HTR-8/SVneo (cell line): ENCODE measurements at places on chromosomes 7 and 10.

DNA sequence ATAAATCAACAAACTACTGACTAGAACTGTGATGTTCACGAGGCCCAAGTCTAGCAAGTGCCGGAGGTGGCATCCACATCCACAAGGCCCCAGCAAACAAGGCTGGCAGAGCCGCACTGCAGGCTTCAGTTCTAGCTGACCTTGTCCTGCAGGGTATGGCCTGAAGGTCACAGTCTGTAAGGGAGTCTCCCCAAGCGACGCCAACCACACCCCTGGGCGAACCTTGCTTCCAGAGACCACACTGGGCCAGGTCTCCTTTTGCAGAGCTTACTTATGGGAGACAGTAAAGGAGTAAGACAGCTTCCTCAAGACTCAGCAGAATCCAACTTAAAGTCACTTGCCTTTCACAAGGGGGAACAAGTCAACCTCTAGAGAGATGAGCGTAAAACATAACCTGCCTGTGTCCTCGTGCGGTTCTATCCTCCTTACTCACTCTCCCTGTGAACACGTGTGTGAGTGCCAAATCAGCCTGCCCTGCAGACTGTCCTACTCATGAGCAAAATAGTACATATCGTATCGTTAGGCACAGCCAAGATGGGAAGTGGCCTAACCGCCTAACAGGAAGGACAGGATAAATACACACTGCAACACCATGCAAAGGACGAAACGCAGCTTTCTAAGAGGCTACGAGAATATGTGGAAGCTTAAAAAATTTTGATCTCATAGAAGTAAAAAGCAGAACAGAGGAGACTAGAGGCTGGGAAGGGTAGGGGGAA, 22.7 kb downstream of the FAM53B start:
- DNase-seq = no peak

DNA sequence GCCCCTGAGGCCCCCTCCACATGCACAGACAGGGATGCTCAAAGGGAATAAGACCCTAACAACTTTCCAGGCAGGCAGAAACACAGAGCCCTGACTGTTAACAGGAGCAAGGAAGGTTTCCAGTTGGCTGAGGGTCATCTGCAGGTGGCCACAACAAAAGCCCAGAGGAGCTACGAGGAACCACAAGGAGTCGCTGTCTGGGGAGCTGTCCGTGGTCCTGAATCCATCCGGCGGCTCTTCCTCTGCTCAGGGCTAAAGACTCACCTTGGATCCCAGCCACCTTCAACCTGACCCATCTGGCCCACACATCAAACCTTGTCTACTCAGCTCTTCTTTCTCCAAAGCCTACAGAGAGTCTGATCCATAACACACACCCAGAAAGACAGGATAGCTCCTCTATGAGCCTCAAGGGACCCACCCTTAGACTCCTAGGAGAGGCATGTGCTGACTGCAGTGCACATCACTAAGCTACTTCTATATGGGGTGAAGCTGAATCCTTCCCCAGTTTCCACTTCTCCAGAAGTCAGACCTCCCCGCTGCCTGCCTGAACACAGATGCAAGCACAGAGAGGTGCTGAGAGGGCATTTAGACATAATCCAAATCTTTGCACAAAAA, 104.0 kb downstream of the SLIT1 start:
- peak; percentile 72 for DNase-seq

DNA sequence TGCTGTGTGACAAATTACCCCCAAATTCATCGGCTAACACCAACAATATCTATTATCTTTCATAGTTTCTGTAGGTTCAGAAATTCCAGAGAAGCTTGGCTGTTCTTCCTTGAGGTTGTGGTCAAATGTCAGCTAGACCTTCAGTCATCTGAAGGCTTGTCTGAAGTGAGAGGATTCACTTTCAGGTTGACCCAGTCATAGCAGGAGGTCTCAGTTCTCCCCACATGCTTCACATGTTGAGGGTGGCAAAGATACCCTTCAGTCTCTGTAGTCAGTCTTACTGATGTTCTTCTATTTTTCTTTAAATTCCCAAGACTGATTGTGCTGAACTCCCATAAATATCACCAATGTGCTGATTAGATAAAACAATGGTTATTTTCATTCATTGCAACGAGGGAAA, 1692.0 kb downstream of the REEP3 start:
- no peak for DNase-seq

DNA sequence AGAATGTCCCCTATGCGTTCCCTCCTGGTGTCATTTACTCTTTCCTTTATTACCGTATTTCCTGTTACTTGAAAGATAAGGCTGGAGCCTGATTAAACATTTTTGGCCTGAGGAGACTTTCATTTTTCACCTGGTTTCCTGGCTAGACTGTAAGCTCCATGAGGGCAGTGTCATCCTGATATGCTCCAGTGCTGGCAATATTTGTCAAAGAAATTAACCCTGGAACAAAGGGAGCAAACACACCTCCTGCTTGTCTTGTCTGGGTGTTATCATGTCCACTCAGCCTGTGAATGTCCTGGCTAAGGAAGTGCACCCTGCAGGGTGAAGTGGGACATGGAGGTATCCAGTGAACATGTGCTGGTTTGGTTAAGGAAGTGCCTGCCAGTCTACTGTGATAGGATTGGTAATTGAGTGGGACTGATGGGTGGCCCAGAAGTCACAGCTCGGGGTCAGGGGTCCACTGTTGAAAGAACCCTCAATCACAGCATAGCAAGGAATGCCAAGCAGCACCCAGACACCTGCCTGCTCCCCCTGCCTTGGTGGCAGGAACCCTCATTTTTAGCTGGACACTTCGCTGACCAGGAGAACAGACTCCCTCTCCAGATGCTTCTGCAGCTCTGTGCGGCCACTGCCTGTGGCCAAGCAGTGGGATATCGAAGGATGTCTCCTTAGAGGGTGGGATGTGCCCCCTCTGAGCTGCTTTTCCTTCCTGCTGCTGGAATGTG, 20.9 kb upstream of the PPIA start:
- DNase-seq = no peak

- DNase-seq = peak; percentile 77
These were observed 16.7 kb downstream of the GPRIN2 start for GRCh38 chr10:46539596-46540411.

DNA sequence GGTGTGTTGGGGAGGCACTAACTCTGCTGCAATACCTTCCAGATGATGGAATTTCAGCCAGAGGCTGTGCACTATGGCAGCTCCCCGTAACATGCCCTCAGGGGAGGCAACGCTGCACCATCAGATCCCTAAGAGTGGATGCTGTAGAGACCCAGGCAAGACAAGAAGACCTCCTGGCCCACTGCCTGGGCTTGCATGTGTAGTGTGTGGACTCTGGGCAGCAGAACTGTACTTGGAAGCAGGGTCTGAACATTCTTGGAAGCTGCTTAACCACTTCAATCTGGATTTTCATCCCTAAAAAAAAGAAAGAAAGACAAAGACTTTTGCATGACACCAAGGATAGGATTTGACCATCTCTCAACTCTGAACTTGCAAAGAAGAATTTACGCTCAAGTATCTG, 297.5 kb upstream of the NRP1 start:
- no peak for DNase-seq

GRCh38 chr10:129472696-129473555, 5.9 kb downstream of the MGMT start:
- no peak for DNase-seq

- no peak for DNase-seq
These were observed 190.8 kb upstream of the AGK start for GRCh38 chr7:141360416-141360760.

- no peak for DNase-seq
These were observed 357.1 kb upstream of the AOAH start for GRCh38 chr7:37081436-37081835.

DNA sequence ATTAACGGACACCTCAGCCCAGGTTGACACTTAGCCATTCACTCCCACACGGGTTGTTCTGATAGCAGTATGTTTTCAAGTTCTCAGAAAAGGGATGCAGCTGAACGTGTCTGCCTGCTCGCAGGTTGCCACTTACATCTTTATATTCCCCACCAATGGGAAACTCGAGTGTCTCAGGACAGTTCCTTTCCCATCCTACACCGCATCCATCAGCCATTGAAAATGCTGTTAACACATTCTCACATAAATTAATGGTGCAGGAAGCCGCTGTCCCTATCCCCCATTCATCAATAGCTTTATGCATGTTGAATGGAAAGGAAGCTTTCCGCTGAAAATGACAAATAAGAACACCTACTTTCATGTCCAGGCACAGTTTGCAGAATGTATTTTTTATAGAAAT, 1.7 kb upstream of the FGFR2 start:
- no peak for DNase-seq

DNA sequence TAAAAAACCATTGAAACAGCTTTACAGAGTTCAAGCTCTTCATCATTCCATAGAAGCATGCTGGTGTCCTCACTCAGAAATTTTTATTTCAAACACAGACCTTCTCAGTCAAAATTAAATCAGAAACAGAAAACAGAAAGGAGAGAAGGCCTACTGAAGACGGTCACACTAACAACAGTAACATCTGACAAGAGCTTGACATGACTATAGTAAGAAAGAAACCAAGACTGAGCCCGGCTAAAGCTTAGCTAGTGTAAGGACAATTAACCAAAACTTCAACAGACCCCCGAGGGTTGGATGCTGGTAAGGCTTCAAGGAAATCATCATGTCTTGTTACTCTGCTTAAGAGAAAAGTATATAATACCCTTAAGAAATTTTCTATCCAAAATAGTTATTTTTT, 38.6 kb downstream of the MTPN start:
- DNase-seq = no peak

- DNase-seq = no peak
These were observed 34.4 kb downstream of the DDC start for GRCh38 chr7:50530766-50531165.
